ENCODE measurements at places on chromosomes 1 and 21.
A peak's percentile ranks its signal among the peaks of the same experiment; 100 is the strongest.

- DNase-seq = peak; percentile 66
These were observed 212.6 kb downstream of the GREM2 start for GRCh38 chr1:240399381-240399780.

GRCh38 chr1:43850591-43851233 is 82.9 kb upstream of the ARTN start:
- DNase-seq = no peak

DNA sequence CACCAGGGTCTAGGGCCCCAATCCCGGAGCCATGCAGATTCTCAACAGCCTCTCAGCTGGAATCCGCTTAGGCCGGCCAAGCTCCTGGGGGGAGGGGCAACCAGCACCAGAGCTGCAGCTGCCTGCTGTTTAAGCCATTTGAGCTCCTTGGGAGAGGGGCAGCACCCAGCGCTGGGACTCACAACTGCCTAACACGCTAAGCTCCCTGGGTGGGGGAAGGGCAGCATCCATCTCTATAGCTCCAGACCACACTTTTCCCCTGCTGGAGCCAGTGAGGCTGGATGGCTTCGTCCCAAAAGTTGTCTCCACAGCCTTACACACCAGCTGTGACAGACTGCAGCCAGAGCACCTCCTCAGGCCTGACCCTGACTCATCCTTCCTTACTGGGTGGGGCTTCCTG is 6.9 kb upstream of the PTGFR start:
- no peak for DNase-seq

DNA sequence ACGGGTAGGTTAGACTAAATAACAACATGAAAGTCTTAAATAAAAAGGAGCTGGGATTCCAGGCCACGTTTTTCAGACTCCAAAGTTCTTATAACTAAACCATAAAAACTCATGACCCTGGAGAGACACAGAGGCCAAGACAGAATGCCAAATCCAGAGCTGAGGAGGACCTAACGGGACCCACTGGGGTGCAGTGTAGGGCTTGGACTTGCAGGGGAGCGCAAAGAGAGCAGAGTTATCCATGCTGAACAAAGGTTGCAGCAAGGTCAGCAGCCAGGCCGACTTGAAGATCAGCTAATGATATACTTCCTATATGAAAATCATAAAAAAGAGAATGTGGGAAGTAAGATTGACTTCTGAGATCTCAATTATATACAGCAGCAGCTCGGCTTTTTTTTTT is 237.1 kb downstream of the TM2D1 start:
- no peak for DNase-seq

- DNase-seq = no peak
These were observed 80.7 kb downstream of the SMYD2 start for GRCh38 chr1:214361636-214362035.

DNA sequence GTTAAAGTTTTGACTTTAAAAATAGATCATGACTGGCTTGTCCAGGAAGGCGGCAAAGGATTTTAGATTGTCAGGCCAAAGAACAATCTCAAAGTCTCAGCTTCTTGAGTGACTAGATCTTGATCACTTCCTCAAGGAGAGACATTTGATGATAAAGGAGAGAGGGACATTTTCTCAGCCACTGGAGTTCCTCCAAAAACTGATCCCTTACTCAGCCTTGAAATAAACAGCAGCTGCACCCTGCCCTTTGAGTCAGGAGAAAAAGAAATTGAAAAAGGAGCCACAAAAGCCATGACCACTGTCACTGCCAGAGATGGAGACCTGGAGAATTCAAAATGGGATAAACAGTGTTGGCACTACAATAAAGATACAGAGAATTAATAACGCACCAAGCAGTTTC is 288.4 kb upstream of the PRMT6 start:
- DNase-seq = no peak

Data from GM04503 (cell line).